ENCODE measurements at places on chromosomes 11 and 22.

GRCh38 chr22:35230417-35230816 lies 26.9 kb upstream of the HMGXB4 start:
- no peak for DNase-seq

GRCh38 chr11:17401841-17402240 lies 13.4 kb upstream of the KCNJ11 start:
- no peak for DNase-seq

GRCh38 chr22:48267681-48268080 lies 1505.2 kb downstream of the TBC1D22A start:
- DNase-seq: no peak

GRCh38 chr22:43356881-43357280 lies 13.7 kb upstream of the SCUBE1 start:
- no peak for DNase-seq

GRCh38 chr11:63882555-63883242 lies 34.3 kb downstream of the RCOR2 start:
- no peak for DNase-seq

- no peak for DNase-seq
Observed at GRCh38 chr11:100624346-100624745, 62.7 kb upstream of the ARHGAP42 start.

DNA sequence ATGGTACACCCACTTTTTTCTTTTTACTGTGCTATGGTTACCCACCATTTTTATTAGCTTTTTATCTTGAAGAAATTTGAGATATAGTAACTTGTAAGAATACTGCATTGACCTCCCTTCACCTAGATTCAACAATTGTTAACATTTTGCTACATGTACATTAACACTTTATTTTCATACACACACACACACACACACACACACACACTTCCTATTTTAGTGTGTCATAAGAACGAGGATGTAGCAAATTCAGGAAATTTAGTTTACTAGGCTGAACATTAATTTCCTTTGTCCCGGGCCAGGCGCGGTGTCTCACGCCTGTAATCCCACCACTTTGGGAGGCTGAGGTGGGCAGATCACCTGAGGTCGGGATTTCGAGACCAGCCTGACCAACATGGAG lies 1.1 kb upstream of the ATP6V1E1 start:
- DNase-seq: no peak

GRCh38 chr22:36701965-36702621 lies 1.5 kb downstream of the CACNG2 start:
- no peak for DNase-seq

DNA sequence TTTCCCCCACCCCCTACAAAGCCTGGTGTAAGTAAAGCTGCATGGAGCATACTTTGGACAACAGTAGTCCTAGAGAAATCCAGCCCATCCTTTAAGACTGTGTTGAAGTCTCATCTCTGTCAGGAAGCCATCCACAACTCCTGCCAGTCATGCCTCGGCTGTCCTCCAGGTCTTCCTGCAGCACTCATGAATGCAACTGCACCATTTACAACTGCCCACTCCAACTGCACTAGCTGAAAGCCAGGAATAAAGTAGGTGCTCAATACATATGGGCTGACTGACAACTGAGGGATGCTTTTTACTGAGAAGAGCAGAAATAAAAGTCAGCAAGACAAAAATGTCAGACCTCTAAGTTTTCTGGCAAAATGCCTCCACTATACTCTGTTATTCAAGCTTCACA lies 27.4 kb downstream of the IL18BP start:
- DNase-seq: no peak

DNA sequence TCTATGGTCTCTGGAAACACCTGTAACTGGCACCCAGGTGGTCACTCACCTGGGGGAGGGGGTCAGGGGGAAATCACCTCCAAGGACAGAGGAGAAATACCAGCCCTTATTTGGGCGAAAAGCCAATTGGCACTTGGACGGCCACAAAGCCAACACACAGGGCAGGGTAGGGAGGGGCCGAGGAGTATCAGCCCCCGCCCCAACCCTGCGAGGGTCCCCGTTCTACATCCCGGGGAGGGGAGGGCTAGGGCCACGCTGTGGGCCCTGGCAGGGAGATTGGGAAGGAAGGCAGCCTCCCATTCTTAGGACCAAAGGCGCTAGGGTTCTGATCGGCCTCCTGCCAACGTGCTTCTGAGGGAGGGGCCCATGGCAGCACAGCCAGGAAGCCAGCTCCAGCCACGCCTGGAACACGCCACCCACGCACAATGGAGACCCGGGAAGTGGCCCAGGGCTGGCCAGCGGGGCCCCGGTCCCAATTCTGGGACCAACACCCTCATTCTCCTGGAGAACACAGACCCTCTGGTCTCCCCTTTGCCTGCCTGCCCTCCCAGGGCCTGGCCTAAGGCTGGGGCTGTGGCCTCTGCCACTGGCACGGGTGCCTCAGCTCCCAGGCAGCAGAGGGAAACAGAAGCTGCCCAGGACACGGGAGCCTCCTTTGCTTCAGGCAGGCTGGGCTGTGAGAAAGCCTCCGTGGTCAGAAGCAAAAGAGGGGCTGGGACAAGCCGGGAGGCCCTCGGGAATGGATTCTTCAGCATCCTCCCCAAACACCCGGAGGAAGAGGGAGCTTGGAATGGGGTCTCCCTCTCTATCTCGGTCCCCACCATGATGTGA lies 7.4 kb downstream of the CBX6 start:
- DNase-seq: no peak

GRCh38 chr22:42202048-42202447 lies 68.4 kb downstream of the TCF20 start:
- DNase-seq: no peak

- no peak for DNase-seq
Observed at GRCh38 chr11:23111527-23111926, 251.3 kb upstream of the CCDC179 start.

- peak; percentile 59 for DNase-seq
Observed at GRCh38 chr11:61071208-61071681, 31.0 kb upstream of the CD5 start.

DNA sequence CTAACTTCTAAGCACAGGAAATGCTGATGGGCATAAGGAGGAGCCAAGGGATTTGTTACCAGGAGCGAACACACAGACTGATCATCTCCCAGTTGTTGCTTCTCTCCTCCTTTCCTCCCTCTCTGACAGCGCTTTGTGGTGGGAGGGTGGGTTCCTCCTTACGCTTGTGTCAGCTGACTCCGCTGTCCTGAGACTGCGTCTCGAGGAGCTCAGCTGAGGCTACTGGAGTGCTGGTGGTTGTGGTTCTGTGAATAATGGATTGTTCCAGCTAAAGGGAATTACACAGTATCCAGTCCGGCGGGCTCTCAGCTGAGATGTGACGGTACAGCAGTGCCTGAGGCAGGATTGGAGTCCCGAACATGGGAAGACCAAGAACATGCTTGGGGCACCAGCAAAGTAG lies 113.4 kb downstream of the CTNND1 start:
- no peak for DNase-seq

DNA sequence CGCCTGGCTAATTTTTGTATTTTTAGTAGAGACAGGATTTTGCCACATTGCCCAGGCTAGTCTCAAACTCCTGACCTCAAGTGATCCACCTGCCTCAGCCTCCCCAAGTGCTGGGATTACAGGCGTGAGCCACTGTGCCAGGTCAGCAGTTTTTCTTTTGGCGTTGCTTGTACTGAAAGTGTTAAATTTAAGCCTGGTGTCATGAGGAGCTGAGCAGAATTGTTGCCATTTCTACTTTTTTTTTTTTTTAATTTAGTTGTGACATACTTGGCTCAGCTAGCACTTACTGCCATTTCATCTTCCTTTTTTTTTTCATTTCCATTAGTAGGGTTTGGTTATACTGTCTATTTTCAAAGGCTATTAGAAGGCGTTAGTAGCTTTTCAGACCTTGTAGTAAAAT lies 10.7 kb downstream of the TAB1 start:
- no peak for DNase-seq

DNA sequence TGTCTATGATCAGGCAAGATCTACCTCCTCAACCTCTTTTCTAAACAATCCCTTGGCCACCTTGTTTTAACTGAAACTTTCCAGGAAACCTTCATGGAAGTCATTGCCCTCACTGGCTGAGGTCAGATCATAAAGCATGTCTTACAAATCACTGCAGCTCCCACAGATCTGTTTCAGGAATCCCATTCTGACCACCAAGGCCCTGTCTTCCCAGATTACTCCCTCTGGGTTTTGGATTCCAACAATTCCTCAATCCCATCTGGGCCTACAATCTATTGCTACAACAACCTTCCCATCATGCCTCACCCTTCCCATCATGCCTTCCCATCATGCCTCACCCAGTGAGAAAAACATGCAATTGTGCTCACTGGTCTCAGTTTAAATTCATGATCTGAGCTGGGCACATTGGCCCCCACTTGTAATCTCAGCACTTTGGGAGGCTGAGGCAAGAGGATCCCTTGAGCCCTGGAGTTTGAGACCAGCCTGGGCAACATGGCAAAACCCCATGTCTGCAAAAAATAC lies 15.9 kb downstream of the ADAMTS15 start:
- no peak for DNase-seq

GRCh38 chr11:45180179-45180847 lies 33.9 kb downstream of the PRDM11 start:
- peak; percentile 34 for DNase-seq

DNA sequence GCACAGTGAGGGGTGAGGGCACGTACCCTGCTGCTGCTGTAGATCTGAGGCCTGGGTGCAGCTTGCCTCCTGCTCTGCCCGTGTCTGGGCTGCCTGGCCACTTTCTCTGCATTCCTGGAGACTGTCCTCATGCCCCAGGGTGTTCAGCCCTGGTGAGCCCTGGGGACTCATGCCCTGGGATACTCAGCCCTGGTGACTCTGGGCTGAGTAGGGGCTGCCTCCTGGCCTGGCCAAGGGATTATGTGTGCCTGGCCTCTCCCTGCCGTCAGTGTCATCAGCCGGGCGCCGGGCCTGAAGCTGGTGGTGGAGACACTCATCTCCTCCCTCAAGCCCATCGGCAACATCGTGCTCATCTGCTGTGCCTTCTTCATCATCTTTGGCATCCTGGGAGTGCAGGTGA lies 94.7 kb downstream of the CACNA1I start:
- no peak for DNase-seq

GRCh38 chr11:74418509-74418895 lies 20.3 kb upstream of the PGM2L1 start:
- no peak for DNase-seq

- DNase-seq: no peak
Observed at GRCh38 chr11:124900464-124900863, 2.8 kb upstream of the ROBO4 start.

GRCh38 chr11:62611705-62612365 lies 740 bp downstream of the EML3 start:
- peak; percentile 65 for DNase-seq

DNA sequence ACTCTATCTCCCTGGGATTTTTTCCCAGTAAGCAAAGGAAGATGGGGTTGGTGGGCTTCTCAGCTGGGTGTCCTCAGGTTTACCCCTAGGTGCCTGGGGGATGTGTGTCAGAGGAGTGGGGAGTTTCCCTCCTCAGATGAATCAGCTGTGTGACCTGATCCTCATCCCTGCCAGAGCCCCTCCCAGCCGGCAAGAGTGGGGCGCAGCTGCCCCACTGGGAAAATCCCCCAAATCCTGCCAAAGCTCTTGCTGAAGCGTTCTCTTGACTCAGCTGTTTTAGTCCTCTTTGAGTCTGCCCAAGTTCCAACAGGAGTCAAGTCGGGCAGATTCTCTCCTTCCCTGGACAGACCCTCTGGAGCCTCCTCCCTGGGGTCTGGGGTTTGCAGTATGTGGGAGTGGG lies 6.0 kb downstream of the C11orf68 start:
- no peak for DNase-seq

DNA sequence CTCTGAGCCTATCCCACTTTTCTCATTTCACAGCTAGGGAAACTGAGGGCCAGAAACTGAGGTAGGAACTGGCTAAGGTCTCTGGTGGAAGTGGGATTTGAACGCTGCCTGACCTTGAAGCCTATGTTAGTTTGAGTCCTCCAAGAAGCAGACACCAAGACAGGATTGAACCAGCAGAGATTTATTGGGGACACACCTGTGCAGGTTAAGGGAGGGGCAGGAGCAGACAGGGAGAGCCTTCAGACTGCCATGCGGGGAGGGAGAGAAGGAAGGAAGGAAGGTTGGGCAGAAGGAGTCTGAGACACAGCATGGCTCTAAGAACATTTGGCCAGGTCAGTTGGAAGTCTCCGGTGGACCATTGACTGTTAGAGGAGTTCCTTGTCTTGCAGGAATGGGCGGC lies 59.5 kb downstream of the SGSM1 start:
- DNase-seq: no peak

GRCh38 chr11:62137276-62137861 lies 13.6 kb downstream of the INCENP start:
- no peak for DNase-seq

DNA sequence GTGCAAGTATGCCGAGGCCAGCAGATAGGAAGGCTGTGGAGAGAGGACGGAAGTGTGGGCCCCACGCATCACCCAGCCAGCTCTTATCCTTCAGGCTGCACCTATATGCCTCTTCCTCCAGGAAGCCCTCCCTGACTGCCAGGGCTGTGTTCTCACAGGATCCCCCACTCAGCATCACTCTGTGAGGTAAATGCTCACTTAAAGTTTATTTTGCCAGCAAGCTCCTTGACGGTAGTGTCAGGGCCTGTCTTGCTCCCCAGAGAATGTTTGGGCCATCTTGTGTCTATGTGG lies 4.4 kb downstream of the TBX10 start:
- no peak for DNase-seq

All from activated CD4-positive, alpha-beta T cell treated with anti-CD3 and anti-CD28 coated beads, Interleukin-2, amount 50 U/mL, for 48 hours (primary cell).